ENCODE measurements at places on chromosomes 4 and X.

DNA sequence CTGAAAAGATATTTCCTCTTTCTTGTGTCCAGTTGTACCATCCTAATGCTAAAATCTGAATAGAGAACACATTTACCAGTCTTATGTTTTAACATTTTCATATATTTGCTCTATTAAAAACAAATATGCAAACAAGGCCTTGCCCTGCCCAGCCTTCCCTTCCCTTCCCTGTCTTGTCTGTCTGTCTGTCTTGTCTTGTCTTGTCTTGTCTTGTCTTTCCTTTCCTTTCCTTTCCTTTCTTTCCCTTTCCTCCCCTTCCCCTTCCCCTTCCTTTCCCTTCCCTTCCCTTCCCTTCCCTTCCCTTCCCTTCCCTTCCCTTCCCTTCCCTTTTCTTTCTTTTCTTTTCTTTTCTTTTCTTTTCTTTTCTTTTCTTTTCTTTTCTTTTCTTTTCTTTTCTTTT is 1103.5 kb downstream of the STIM2 start:
- no peak for DNase-seq

DNA sequence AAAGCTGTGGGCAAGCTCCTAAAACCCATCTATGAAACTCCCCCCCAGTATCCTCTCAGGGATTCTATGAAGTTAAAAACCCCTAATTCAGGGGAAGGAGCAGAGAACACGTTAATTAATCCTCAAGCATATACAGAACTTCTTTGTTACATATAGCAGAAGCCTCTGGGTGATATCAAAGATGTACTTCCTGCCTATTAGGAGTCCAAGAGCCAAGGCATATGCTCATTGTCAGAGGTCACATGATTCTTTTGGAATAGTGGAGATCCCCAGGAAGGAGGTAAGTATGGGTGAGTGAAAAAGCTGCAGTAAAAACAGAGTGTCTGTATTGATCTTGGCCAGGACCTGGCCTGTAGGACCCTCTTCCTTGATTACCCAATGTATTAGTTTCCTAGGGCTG is 2.9 kb upstream of the SPARCL1 start:
- DNase-seq: no peak

- peak; percentile 46 for DNase-seq
These were observed 620.2 kb upstream of the INTU start for GRCh38 chr4:127012549-127012948.

GRCh38 chr4:4386296-4386735 is 586 bp upstream of the NSG1 start:
- no peak for DNase-seq

DNA sequence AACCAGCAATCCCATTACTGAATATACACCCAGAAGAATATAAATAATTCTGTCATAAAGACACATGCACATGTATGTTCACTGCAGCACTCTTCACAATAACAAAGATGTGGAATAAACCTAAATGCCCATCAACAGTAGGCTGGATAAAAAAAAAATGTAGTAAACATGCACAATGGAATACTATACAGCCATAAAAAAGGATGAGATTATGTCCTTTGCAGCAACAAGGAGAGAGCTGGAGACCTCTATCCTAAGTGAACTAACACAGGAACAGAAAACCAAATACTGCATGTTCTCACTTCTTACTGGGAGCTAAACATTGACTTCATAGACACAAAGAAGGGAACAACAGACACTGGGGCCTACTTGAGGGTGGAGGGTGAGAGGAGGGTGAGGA is 2067.7 kb downstream of the ARAP2 start:
- no peak for DNase-seq

DNA sequence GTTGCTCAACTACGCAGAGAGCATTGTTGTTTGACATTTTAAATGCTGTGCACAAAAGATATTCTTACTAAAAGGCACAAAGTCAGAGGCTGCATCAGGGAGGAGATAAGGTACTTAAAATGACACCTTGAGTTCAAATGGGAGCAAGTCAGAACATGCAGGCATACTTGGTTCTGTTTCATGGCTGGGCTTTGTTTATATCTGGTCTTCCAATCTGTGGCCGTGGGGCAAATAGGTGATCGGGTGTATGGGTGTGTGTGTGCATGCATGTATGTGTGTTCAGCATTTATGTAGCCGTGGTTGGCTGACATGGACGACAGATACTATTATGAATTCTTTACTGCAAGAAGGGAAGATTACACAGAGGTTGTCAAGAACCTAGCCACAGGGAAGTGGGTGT is 106.1 kb downstream of the RASL11B start:
- DNase-seq: no peak

DNA sequence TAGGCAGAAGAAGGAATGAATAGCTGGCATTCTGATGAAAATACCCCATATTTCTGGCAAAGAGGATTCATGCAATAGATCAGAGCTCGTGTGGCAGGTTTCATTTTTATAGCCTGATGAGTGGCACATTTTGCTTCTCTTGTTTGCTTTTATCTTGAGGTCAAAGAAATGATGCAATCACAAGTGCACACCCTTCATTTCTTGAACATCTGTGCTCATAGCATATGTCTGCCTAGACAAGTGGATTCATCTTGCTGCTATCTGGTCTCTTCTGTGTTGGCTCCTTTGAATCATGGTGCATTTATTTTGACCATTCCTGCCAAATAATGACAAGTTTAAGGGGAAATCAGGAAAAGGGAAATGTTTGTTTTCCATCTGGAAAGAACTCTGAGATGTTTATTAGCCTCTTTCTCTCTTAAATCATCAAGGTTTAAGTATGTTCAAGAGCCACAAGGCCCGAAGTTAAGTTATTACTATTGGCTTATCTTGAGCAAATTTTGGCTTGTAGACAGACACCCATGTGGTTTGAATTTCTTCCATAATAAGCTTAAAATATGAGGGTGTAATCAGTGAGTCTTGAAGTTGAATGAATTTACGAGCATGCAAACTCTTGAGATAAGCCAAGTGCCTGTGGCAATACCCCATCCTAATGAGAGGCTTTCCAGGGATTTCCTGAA is 59.3 kb upstream of the HS3ST1 start:
- no peak for DNase-seq

GRCh38 chrX:144840616-144841015 is 406.7 kb upstream of the SPANXN1 start:
- no peak for DNase-seq

DNA sequence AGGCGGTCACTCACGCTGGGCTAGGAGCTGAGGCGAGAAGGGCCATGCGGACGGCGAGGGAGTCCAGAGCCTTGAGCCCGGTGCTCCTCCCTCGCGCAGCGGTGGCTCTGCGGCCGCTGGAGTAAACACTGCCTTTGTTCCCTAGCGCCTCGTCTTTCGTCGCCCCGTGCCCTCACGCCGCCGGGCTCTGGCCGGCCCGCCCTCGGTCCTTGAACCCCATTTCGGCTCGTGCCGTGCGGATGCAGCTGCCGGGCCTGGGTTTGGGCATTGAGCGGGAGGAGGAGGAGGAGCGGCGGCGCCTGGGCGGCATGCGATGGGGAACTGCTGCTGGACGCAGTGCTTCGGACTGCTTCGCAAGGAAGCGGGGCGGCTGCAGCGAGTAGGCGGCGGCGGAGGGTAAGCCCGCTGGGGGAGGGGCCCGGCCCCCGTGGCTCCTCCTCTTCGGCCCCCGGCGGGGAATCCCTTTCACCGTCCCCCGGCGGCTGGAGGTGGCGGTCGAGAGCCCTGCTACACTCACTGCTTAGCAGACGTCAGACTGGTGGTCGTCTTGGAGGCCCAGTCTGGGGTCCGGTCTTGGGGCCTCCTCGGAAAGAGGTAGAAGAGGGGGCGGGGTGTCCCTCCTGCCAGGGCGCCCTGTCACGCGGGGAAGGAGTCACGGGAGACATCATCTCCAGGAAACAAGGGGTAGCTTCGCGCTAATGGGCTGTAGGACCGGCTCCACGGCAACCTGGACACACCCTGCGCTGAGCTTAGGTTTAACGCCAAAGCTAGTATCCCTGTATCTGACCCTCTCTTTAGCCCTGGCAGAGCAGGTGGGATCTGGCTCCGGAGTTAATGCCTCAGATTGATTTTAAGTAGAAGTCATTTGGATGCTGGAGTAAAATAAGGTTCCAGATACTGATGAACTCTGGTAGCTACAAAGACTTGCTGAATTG is at the start of gene AP1AR:
Gene AP1AR (plus strand): TSS at position 9 of the 935 bp plus-strand sequence. CDS start 305 bp downstream, at position 314.
- peak; percentile 81 for DNase-seq

- DNase-seq: peak; percentile 2
These were observed 296.9 kb downstream of the GRID2 start for GRCh38 chr4:92600638-92601037.

GRCh38 chr4:74969507-74970474 is 36.9 kb downstream of the PARM1 start:
- DNase-seq: no peak

DNA sequence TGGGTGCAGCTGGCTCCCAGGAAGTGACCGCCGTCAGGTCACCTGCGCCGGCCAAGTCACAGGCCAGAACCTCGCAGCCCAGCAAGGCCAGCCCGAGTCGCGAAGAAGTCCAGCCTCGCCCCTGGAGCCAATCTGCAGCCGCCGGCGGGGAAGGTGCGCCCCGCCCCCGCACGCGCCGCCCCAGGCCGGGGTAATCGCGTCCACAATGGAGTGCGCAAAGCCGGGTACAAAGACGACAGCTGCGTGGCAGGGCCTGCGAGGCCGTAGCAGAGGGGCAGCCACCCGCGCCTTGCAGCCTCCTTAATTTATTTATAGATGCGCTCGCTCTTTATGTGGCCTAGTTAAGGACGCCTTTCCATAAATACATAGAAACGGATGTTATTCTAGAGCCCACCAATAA is 139.4 kb upstream of the CPEB2 start:
- DNase-seq: no peak

DNA sequence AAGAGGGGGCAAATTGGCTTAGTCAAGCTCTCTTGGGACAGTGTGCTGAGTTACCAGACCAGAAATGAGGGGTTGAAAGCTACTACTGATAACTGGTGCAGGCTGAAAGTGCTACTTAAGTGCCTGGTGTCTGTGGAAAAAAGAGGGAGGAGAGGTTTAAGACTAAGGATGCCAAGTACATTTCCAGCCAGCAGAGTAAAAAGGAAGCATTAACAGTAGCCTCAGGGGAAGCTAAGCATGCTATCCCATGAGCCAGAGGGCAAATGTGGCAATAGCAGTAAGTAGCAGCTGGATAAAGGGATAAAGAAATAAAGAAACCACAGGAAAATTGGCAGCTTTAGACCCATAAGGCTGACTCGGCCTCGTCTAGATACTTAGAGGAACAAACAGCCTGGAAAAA is 196.3 kb upstream of the MAB21L2 start:
- DNase-seq: no peak

- no peak for DNase-seq
These were observed 83.5 kb downstream of the ZNF674 start for GRCh38 chrX:46461660-46462191.

DNA sequence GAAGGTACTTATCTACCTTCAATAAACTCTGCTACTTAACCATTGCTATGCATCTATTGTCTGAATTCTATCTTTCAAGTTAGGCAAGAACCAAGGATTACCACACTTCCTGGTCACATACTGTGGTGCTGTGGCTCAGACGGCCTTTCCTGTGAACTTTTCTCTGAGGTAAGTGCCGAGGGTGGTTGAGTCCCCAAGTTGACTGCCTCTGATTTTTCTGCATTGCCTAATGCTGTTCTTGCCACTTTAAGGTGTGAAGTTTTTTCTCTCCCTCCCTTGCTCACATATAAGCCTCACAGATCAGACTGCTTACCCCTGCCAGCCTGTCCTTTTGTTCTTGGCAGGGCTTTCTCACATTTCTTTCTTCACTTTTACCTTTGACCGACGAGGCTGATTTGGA is 348.0 kb upstream of the POU3F4 start:
- no peak for DNase-seq

GRCh38 chr4:176834531-176834930 is 41.8 kb upstream of the VEGFC start:
- no peak for DNase-seq

- peak; percentile 78 for DNase-seq
These were observed 275.1 kb downstream of the GPM6A start for GRCh38 chr4:175536852-175537453.

DNA sequence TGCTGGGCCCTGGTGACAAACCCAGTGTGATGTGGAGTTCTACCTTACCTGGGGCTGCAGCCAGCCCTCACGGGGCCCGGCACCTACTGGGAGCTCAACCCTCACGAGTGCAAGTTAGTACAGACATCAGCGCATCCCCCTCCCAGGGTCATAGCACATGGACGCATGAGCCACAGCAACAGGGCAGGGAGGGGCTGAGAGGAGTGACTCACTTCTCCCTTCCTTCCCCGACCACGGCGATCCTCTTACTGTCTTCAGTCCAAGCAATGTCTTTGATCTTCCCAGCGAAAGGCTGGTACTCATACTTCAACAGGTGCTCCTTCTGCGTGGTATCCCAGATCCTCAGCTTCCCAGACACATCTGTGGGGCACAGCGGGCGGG is 17.8 kb downstream of the WDR1 start:
- peak; percentile 29 for DNase-seq

All from ACHN (cell line).